ENCODE measurements at places on chromosomes 3 and 15. TPM values are rescaled to one million over a fixed set of nuclear protein-coding genes. Genes with fewer than 3 reads are reported as not detected.

- no peak for DNase-seq
Measured at GRCh38 chr3:127365163-127365798, 77.4 kb upstream of the PRR20G start.

The GP9 gene
- not detected for total RNA-seq

- no peak for DNase-seq
Measured at GRCh38 chr15:22933641-22934061, 46.5 kb downstream of the CYFIP1 start.

- DNase-seq: no peak
Measured at GRCh38 chr3:13058346-13059120, 14.7 kb downstream of the IQSEC1 start.

DNA sequence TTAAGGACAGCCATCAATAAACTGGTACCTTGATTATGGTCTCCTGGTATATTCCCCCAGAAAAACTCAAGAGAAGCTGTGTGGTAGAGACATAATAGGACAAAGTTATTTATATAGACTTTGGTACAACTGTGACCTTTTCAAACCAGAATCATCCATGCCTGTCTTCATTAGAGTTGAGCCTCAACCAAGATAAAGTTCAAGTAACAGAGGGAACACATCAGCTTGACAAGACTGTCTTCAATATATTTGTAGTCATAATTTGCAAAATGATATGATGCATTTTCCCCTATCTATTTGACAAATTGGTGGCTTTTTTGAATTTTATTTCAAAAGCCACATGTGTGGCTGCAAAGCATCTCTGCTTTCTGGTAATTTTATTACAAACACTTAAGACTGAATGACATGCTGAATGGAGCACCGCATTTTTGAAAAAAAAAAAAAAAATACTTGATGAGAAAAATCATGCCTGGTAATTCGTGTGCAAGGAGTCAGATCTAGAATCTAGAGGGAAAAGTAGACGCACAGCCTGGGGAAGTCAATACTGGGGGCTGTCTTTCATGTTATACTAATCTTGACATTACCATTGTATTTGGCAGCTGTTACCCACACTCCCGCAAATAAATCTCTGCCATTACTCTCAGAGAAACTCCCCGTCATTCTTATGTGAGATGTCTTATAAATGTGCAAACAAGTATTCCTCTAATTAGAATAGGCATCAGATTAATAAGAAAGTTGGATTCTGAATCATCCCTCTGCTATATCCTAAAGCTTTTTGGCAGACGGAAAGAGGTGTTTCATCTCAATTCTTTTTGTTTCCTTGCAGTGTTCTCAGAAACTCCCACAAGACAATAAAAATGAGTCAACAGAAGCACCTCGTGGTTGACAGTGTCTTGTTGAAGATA, 554.8 kb upstream of the CBLB start:
- DNase-seq: no peak

The SLITRK3 gene
- total RNA-seq: not detected

GRCh38 chr3:172087602-172088580, 48.5 kb downstream of the FNDC3B start:
- DNase-seq: no peak

- DNase-seq: no peak
Measured at GRCh38 chr3:112149136-112149535, 16.1 kb upstream of the GCSAM start.

The FMN1 gene
- 1.3 TPM for total RNA-seq

All from glomerular endothelial cell (primary cell).